NCI-H1092 (cell line): ENCODE measurements at places on chromosomes 12 and 14.

GRCh38 chr12:119804011-119804641, 73.0 kb downstream of the CIT start:
- no peak for DNase-seq

- no peak for DNase-seq
Measured at GRCh38 chr12:131034631-131035244, 81.0 kb downstream of the ADGRD1 start.

- DNase-seq: no peak
Measured at GRCh38 chr14:67413806-67414769, 2.1 kb upstream of the PLEK2 start.

DNA sequence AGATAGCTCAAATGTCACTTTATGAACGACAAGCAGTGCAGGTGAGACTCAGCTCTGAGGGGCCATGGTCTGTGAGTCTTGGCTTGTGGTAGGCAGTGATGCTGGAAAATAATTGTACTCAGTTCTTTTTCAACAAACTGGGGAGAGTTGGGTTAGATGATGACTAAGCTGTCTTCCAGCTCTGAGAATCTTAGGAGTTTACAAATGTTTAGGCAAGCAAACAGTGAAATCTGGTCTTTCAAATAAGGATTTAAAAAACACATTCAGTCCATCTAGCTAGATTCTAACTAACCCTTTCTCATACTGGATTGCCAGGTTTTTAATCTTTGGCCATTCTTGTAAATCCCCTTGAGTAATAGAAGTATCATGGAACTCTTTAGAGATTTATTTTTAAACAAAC, 3.4 kb downstream of the PHC1 start:
- no peak for DNase-seq

- DNase-seq: no peak
Measured at GRCh38 chr14:99146616-99147365, 125.2 kb downstream of the BCL11B start.

GRCh38 chr14:28831126-28831525, 64.5 kb downstream of the FOXG1 start:
- DNase-seq: no peak

GRCh38 chr14:28398506-28398905, 368.1 kb upstream of the FOXG1 start:
- no peak for DNase-seq

DNA sequence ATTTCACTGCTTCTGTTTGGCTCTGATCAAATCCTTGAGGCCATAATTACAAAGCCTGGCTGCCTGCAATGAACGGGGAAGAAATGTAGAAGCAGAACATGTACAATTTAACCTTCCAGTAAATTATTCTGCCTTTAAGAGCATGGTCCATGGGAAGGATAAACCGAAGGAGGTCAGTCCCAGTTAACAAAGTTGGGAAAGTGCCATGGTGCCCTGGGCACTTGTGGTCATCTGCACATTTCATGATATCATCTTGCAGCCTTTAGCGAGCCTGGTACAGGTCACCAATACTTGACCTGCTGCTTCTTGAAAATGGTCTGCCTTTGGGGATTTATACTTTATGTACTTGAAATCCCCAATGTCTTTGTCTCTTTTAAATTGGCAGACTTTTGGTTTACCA, 175.9 kb upstream of the KITLG start:
- no peak for DNase-seq

- DNase-seq: no peak
Measured at GRCh38 chr14:92696366-92696765, 52.1 kb downstream of the LGMN start.

- no peak for DNase-seq
Measured at GRCh38 chr12:127685491-127685890, 581.5 kb upstream of the TMEM132C start.

DNA sequence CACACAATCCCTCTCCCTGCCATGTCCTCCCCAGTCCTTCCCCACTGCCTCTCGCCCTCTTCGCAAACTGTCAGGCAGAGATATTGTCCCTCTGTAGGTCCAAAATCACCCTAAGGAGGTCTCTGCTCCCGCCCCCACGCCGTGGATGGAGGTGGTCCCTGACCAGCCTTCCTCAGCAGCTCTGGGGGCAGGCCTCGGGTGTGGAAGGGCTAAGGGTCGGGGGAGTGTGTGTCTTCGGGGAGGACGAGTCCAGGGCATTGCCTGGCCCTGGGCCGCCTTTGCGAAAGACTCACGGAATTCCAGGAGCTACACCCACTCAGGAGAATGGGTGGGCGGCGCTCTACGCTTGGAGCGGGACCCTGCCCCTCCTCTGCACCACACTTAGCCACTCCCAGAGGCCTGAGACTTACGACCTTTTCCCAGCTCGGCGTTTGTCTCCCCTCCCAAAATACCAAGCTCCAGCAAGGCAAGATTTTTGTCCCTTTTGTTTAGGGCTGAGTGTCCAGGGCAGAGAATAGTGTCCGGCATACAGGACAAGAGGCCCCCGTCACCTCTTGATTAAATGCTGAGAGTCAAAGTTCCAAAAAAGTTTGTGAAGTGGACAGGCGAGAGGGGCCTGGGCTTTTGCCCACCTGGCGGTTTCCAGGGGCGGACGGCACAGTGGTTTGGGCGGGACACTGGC, 881 bp downstream of the PYGL start:
- no peak for DNase-seq

GRCh38 chr14:92886337-92886736, 36.6 kb upstream of the CHGA start:
- DNase-seq: peak; percentile 51

DNA sequence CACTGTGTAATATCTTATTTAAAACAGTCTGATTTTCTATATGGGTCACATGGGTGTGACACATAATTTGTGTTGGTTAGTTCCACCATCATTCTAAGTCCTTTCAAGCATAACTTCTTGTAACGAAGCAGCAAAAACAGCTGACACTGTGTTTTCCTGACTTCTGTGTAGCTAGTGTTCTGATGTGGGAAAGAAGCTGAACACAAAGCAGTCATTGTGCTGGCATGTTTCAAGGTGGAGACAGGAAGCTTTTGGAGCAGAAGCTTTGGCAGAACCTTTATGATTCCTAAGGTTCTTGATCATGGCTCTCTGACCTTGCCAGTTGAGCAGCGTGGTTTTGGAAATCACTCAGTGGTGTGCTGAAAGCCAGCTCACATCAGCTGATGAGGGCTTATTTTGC, 351.7 kb upstream of the MDGA2 start:
- DNase-seq: no peak

GRCh38 chr12:122420471-122421162, 1.9 kb downstream of the CLIP1 start:
- DNase-seq: no peak

GRCh38 chr12:103249607-103250006, 246.2 kb downstream of the C12orf42 start:
- DNase-seq: peak; percentile 34

- no peak for DNase-seq
Measured at GRCh38 chr14:43938588-43939281, 568.3 kb downstream of the FSCB start.

- DNase-seq: no peak
Measured at GRCh38 chr14:61347826-61348443, 26.6 kb downstream of the PRKCH start.

- DNase-seq: no peak
Measured at GRCh38 chr12:85656561-85656960, 179.6 kb downstream of the RASSF9 start.

GRCh38 chr12:28908646-28909045, 240.4 kb upstream of the FAR2 start:
- no peak for DNase-seq

GRCh38 chr12:47636908-47637780, 68.7 kb downstream of the RPAP3 start:
- DNase-seq: no peak

DNA sequence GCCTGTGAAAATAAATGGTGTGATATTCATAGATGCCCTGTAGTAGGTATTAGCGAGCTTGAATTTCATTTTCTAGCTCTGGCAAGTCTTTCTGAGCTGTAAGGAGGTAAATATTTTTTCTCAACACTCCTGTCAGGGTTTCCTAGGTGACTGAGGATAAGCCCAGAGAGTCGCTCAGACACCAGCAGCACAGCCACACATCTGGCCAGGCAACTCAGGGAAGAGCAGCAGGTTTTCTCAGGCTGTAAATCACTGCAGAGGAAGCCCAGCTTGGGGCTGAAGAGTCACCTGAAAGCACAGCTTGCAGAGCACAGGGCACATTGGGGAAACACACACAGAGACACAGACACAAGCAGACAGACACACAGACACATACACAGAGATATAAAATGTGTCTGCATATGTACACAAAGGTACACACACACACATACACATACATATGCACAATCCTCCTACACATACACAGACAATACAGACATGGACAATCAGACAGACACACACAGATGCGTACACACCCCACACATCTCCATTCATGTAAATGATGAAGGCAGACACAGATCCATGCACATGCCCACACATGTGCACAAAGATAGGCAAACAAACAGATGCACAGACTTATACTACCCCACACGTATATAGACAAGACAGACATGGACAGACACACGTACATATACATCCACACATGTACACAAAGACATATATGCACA, 232.0 kb upstream of the TMTC1 start:
- DNase-seq: no peak

DNA sequence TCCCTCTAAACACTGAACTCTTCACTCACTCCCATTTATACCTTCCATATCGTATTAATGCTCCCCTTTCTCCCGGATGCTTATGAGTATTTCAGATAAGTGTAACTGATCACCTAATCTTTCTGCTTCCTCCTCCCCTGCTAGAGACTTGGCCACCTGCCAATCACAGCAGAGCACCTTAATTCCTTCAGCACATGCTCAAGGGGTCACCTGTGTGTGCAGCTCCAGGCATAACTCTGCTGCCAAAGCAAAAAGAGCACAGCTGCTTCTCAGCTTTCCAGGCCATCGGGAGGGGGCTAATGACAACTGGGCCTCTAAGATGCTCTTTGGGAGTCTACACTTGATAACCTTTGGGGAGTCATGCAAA, 106.9 kb upstream of the DYRK2 start:
- DNase-seq: no peak

DNA sequence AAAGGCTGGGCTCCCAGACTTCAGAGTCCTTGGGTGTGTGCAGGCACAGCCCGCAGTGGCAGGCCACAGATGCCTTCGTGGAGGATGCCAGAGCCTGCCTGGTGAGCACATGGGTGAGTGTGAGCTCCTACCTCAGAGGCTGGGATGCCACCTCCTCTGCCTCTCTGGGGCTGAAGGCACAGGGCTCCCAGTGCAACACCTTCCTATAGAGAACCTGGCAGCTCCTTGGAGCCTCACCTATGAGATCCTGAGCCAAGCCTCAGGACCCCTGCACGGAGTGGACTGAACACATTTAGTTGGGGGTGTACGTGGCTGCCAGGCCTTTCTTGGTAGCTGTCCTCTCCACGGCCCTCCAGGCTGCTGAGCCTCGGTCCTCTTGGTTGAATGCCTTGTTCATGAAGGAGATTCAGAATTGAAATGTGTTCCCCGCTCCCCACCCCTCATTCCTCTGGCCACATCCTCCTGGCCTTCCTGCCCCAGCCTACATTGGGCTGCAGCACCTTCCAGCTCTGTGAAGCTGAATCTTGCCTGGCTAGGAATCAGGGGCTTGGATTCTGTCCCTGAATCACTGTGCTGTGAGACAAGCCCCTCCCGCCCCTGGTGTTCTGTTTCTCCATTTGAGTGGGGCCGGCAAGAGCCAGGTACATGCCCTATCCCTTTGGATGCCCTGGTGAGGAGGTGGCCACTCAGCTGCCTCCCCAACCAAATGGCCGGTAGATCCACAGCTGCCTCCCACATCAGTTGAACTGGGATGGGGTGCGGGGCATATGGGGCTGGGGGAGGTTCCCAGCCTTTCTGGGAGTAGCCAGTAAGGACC, 38.7 kb upstream of the TRAF3 start:
- no peak for DNase-seq

GRCh38 chr12:67698672-67699581, 50.4 kb downstream of the DYRK2 start:
- no peak for DNase-seq

DNA sequence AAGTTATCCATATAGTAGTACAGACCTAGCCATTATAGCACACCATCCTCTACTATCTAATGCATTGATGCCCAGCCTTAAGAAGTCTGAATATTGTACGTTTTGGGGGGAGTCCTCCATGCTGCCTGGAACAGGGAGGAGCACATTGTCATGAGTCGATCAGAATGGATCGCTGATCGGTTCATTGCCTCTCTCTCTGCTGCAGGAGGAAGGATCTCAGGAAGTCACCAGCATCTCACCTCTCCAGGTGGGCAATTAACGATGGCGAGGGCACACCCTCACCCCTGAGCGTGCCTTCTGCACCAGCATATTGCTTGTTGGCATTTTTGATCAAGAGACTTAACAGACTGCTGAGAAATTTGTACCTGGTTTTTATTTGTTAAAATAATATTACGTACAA, 11.5 kb downstream of the CCND2 start:
- no peak for DNase-seq

- DNase-seq: no peak
Measured at GRCh38 chr12:104966677-104967076, 8.6 kb upstream of the SLC41A2 start.

GRCh38 chr14:95525999-95526398, 8.9 kb upstream of the GLRX5 start:
- no peak for DNase-seq
